ENCODE measurements at places on chromosomes 5 and 9.

- H3K27me3 ChIP-seq, result no peaks in the 10 kb centered on the region
- H3K36me3 ChIP-seq, result peaks cover 11% of the 10 kb centered on the region
- H3K4me1 ChIP-seq, result peaks cover 29% of the 10 kb centered on the region
- H3K27ac ChIP-seq, result no peak overlapping the region
Measured at GRCh38 chr5:139132515-139132914, 65.7 kb downstream of the SIL1 start.

GRCh38 chr9:1065130-1065529, 15.0 kb downstream of the DMRT2 start:
- no peak for DNase-seq
- H3K4me1 ChIP-seq, result no peaks in the 10 kb centered on the region
- no peak overlapping the region for H3K27ac ChIP-seq
- no peaks in the 10 kb centered on the region for H3K36me3 ChIP-seq
- H3K27me3 ChIP-seq, result peaks cover 18% of the 10 kb centered on the region

DNA sequence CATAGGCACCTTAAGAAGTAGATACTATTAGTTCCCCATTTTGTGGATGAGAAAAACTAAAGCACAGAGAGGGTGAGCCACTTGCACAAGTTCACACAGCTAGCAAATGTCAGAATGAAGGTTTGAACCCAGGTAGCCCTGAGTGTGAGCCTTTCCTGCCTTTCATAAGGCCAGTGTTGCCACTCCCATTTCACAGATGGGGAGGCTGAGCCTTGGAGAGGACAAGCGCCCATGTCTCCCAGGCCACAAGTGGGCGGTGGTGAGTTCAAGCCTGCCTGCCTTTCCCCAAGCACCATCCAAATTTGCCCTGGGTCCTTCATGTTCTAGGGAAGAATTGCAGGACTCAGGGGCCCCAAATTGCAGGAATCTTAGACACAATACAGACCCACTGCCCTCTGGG, 50.6 kb downstream of the LHX2 start:
- H3K4me3 ChIP-seq, result no peak overlapping the region
- no peak for DNase-seq
- H3K36me3 ChIP-seq, result no peaks in the 10 kb centered on the region
- H3K27ac ChIP-seq, result no peak overlapping the region
- peaks cover 40% of the 10 kb centered on the region for H3K27me3 ChIP-seq

DNA sequence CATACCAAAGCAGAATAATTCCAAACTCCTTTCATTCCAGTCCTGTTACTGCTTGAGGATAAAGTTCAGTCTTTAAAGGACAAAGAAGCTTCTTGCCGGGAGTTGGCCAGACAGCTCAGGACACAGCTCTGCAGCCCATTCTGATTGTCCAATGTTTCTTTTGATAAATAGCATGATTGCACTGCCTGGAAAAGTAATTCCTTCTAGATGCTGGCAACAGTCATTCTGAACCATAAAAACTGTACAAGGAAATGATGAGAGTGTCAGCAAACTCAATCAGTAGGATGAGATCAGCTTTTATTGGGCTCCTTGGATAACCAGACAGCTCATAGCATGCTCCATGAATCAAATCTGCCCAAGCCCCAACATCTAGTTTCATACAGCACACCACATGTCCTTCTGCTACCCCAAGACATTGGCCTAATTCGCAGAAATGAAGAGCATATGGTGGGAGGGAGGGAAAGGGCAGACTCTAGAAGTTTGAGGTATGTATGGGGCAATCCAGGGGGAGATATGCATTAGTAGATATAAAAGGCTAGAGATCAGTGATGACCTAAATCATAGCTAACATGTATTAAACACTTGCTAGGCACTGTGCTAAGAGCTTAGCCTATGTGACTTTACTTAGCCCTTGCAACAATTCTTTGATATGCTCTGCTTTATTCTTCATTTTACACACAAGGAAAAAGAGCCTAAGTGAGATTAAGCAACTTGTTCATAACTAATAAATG, 219.9 kb upstream of the NREP start:
- no peaks in the 10 kb centered on the region for H3K36me3 ChIP-seq
- H3K4me3 ChIP-seq, result no peak overlapping the region
- H3K27ac ChIP-seq, result no peak overlapping the region
- peaks cover 8% of the 10 kb centered on the region for H3K27me3 ChIP-seq
- H3K4me1 ChIP-seq, result peaks cover 4% of the 10 kb centered on the region

- DNase-seq, result no peak
- no peaks in the 10 kb centered on the region for H3K27me3 ChIP-seq
- H3K4me1 ChIP-seq, result peaks cover 60% of the 10 kb centered on the region
- no peak overlapping the region for H3K4me3 ChIP-seq
- peak overlapping the region; percentile 81 for H3K27ac ChIP-seq
- H3K36me3 ChIP-seq, result peaks cover 38% of the 10 kb centered on the region
Measured at GRCh38 chr9:127792417-127793031, 6.7 kb downstream of the CDK9 start.

- peaks cover 3% of the 10 kb centered on the region for H3K36me3 ChIP-seq
- DNase-seq, result no peak
- H3K4me1 ChIP-seq, result peaks cover 44% of the 10 kb centered on the region
- H3K27me3 ChIP-seq, result no peaks in the 10 kb centered on the region
- H3K27ac ChIP-seq, result no peak overlapping the region
Measured at GRCh38 chr9:104866191-104866590, 61.8 kb downstream of the ABCA1 start.

DNA sequence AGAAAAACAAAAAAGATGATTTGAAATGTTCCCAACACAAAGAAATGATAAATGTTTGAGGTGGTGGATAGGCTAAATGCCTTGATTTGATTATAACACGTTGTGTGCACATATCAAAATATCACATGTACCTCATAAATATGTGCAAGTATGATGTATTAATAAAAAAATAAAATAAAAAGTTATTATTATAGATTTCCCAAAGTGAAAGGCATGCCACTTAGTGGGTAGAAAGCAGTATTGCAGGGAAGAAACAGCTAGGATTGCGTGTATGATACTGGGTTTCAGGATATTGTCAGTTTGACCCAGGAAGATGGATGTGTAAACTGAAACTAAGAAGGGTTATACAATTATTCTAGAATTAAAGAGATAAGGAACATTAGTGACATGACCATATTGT, 3.6 kb upstream of the TMEM38B start:
- H3K27ac ChIP-seq, result no peak overlapping the region
- H3K27me3 ChIP-seq, result peaks cover 9% of the 10 kb centered on the region
- H3K4me1 ChIP-seq, result peaks cover 16% of the 10 kb centered on the region
- H3K36me3 ChIP-seq, result no peaks in the 10 kb centered on the region
- DNase-seq, result no peak

DNA sequence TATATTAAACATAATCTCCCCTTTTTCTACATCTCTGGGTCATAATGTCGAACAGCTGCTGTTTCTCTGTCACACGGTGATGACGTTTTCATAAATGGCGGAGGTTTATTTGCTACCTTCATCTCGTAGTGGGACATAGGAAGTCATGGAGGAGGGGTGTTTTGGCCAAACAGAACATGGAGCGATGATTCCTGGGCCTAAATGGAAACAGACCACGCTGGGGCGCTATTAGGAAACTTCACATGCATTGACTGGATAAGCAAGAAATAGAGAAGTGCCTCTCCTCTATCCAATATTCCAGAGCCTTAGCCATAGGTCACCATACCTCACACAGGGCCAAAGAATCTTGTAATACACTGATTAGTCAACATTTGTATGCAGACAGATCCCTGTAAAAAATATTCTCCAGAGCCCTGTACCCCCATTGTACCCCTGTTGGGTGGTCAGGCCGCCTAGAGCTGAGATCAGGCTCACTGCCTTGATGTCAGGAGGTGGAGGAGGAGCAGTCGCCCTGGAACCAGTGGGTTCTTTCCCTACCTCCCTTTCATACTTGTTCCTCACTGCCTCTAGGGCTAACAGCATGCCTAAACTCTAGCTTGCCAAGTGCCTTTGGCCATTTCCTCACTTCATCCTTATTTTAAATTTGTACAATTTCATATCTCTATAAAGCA, 77.8 kb upstream of the SPIN1 start:
- H3K4me3 ChIP-seq, result no peak overlapping the region
- H3K27me3 ChIP-seq, result no peaks in the 10 kb centered on the region
- DNase-seq, result no peak
- H3K27ac ChIP-seq, result peak overlapping the region; percentile 79
- peaks cover 64% of the 10 kb centered on the region for H3K4me1 ChIP-seq

GRCh38 chr5:122350496-122350895, 38.5 kb downstream of the SNCAIP start:
- no peaks in the 10 kb centered on the region for H3K27me3 ChIP-seq
- DNase-seq, result no peak
- no peaks in the 10 kb centered on the region for H3K4me1 ChIP-seq

- H3K27ac ChIP-seq, result no peak overlapping the region
- peaks cover 4% of the 10 kb centered on the region for H3K27me3 ChIP-seq
- DNase-seq, result no peak
- H3K4me1 ChIP-seq, result no peaks in the 10 kb centered on the region
- H3K4me3 ChIP-seq, result no peak overlapping the region
Measured at GRCh38 chr5:67815455-67816391, 399.8 kb upstream of the PIK3R1 start.

GRCh38 chr9:106613250-106613737, 249.7 kb upstream of the ZNF462 start:
- H3K36me3 ChIP-seq, result no peaks in the 10 kb centered on the region
- H3K4me1 ChIP-seq, result no peaks in the 10 kb centered on the region
- no peaks in the 10 kb centered on the region for H3K27me3 ChIP-seq
- DNase-seq, result no peak
- no peak overlapping the region for H3K4me3 ChIP-seq

DNA sequence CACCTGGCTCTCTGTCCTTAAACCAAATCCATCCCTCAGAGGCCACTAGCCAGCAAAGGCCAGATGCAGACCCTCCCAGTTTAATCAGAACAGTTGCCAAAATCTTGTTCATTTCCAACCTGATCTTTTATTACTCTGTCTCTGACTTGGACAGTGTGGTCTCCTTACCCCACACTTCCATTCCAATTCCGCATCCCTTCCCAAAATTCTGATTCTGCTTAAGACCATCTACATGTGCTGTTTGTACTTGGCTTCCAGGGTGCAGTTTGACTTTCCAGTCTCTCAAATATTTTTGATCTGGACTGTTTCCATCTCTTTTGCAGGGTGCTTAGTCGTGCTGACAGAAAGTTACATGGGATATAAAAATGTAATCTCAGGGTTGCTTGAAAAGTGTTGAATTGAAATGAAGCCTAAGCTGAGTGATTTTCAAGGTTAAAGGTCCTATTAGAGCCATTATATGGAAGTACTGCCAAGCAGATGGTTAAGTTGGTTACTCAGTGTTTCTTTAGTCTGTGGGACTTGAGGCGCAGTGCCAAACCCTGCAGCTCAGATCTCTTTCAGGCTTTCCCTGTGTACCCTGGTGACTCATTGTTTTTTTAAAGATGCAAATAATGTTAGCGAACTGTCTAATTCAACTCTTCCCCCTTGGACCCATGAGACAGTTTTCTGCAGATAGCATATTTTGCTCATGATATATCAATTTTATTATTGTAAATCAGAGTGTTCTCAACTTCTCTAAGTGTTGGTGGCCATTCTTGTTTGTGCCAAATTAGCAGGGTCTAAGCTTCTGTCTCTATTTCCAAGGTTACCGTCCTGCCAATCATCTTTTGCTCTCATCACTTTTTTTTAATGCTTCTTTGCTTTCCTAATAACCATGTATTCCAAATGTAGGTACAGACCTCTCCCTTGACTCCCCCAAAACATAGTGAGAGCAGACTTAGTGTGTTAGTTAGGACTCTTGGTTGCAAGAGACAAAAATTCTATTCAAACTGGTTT, 18.2 kb upstream of the DCP2 start:
- DNase-seq, result no peak
- no peak overlapping the region for H3K4me3 ChIP-seq
- H3K27ac ChIP-seq, result no peak overlapping the region
- peaks cover 17% of the 10 kb centered on the region for H3K4me1 ChIP-seq

GRCh38 chr5:170306381-170306831, 8.8 kb upstream of the LCP2 start:
- H3K27me3 ChIP-seq, result peaks cover 6% of the 10 kb centered on the region
- H3K4me3 ChIP-seq, result no peak overlapping the region
- no peaks in the 10 kb centered on the region for H3K36me3 ChIP-seq
- DNase-seq, result peak; percentile 72
- H3K27ac ChIP-seq, result peak overlapping the region; percentile 65
- H3K4me1 ChIP-seq, result peaks cover 57% of the 10 kb centered on the region

- H3K36me3 ChIP-seq, result no peaks in the 10 kb centered on the region
- no peak for DNase-seq
- no peak overlapping the region for H3K4me3 ChIP-seq
- no peak overlapping the region for H3K27ac ChIP-seq
- peaks cover 4% of the 10 kb centered on the region for H3K27me3 ChIP-seq
Measured at GRCh38 chr9:3124001-3124400, 280.1 kb upstream of the PUM3 start.

- no peak overlapping the region for H3K27ac ChIP-seq
- no peaks in the 10 kb centered on the region for H3K36me3 ChIP-seq
- no peak for DNase-seq
Measured at GRCh38 chr5:51986733-51987132, 603.5 kb downstream of the ISL1 start.

GRCh38 chr9:124800306-124801259, 23.6 kb downstream of the OLFML2A start:
- H3K27me3 ChIP-seq, result no peaks in the 10 kb centered on the region
- peak overlapping the region; percentile 98 for H3K27ac ChIP-seq
- no peaks in the 10 kb centered on the region for H3K36me3 ChIP-seq
- H3K4me1 ChIP-seq, result peaks cover 62% of the 10 kb centered on the region
- peak; percentile 53 for DNase-seq

DNA sequence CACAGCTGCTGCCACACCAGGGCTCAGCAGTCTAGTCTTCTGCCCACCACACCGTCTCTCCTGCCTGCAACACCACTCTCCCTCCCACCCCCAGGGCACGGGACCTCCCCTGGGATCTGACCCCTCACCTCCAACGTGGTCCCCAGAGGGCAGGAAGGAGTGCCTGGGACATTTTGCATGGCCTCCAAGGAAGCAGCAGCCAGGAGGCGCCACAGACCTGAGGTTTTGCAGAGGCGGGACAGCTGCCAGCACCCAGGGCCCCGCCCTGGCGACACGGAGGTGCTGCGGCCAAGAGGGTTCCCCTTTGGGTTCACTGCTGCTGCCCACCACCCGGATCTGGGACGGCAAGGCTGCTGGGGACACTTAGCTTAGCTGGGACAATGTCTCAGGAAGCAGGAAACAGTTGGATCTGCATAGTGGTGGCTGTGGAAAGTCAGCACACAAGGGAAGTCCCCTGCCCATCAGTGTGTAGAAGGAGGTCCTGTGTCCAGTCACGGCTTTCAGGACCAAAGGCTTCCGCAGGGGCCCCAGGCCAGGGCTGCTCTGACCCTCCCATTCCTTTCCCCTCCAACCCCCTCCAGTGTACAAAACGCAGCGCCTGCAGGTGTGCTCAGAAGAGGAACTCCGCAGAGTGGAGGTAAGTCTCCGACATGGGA, 13.8 kb downstream of the PROP1 start:
- H3K27me3 ChIP-seq, result peaks cover 52% of the 10 kb centered on the region
- no peak overlapping the region for H3K4me3 ChIP-seq
- H3K4me1 ChIP-seq, result peaks cover 24% of the 10 kb centered on the region
- no peaks in the 10 kb centered on the region for H3K36me3 ChIP-seq
- no peak for DNase-seq

All from stimulated activated naive B cell treated with anti-CD40 and anti-IgM and Interleukin-4, amounts not matched to agents 10 μg/mL and 1 μg/mL and 100 μg/mL, for 72 hours (primary cell).